ENCODE measurements at places on chromosomes 1 and 21.

GRCh38 chr1:39818482-39818881 is 29.8 kb upstream of the BMP8B start:
- DNase-seq: no peak

- no peak for DNase-seq
These were observed 8.8 kb upstream of the SAMD11 start for GRCh38 chr1:914891-915280.

- no peak for DNase-seq
These were observed 57.2 kb upstream of the COL6A2 start for GRCh38 chr21:46040707-46041106.

DNA sequence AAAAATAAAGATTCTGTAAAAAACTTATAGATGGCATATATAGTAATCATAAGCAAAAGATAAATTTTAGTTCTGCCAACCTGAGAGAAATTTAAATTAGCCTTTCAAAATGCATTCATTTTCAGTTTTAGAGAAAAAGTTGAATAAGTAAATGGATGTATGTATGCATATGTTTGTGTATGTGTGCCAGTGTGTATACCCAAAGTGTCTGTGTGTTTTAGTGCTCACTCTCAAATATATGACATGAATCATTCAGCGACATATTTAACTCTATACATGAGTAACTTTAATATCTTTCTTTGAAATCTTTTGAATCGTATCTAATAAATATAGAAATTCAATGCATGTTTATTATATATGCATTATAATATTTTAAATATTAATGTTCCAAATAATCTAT is 274.5 kb downstream of the SRGAP2C start:
- DNase-seq: no peak

DNA sequence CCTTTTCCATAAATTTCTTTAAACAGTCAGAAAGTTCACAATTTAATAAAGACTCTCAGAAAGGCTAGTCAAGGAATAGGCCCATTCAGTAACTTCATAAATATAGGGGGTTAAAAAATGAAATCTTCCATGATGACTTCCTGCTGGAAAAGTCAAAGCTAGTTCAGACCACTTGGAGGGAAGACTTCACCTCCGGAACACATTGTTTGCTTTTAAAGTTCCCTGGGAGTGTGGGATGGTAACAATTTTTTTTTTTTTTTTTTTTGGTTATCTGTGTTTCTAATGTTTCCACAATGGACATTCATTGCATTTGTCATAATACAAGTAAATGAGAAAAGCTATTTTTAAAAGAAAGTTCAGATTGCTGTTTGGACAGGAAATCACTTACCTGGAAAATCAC is 18.4 kb upstream of the LAMC2 start:
- DNase-seq: no peak

GRCh38 chr1:226966683-226967082 is 26.6 kb downstream of the COQ8A start:
- DNase-seq: no peak

- DNase-seq: no peak
These were observed 20.8 kb downstream of the FAM177B start for GRCh38 chr1:222757646-222758268.

DNA sequence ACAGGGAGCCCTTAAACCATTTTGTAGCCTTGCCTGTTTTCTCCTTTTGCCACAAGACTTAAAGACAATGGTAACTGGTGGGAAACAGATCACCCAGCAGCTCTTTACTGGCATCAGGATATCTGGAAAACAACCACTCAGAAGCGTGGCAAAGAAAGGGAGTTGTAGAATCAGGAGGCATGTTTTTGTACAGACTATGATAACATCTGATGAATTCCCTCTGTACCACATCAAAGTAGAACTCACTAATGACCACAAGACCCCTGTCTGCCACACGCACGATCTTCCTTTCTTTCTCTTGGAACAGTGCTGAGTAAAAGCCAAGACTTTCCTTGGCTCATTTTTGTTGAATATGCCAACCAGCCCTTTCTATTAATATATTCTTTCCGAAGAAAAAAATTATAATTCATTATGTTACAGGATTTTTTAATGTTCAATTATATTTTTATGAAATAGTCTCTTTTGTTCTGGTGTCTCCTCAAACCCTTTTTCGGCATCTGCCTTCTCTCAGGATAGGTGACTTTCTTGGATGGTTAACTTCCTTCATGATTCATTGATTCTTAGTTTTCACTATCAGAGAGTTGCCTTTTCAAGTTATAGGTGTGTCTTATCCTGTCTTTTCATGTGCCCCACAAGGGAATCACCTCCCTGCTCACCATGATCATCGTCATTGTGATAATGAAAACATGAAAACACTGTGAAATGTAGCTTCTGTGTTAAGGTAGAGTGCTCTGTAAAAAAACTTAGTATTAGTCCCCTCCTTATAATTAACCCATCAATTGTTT is 7.9 kb upstream of the PHGDH start:
- DNase-seq: no peak

DNA sequence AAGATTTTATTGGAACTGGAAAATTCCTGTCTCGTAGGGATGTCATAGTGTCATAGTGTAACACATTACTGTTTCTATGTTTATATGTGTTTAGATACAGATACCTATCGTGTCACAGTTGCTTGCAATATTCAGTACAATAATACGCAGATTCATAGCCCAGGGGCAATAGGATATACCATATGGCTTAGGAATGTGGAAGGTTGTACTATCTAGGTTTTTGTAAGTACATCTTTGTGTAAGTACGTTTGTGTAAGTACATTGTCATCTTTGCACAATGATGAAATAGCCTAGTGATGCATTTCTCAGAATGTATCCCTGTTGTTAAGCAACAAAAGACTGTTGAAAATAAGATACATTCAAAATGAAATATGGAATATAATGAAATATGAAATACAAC is 68.9 kb downstream of the CAMTA1 start:
- no peak for DNase-seq

GRCh38 chr1:150110116-150110515 is 39.6 kb upstream of the PLEKHO1 start:
- DNase-seq: no peak

DNA sequence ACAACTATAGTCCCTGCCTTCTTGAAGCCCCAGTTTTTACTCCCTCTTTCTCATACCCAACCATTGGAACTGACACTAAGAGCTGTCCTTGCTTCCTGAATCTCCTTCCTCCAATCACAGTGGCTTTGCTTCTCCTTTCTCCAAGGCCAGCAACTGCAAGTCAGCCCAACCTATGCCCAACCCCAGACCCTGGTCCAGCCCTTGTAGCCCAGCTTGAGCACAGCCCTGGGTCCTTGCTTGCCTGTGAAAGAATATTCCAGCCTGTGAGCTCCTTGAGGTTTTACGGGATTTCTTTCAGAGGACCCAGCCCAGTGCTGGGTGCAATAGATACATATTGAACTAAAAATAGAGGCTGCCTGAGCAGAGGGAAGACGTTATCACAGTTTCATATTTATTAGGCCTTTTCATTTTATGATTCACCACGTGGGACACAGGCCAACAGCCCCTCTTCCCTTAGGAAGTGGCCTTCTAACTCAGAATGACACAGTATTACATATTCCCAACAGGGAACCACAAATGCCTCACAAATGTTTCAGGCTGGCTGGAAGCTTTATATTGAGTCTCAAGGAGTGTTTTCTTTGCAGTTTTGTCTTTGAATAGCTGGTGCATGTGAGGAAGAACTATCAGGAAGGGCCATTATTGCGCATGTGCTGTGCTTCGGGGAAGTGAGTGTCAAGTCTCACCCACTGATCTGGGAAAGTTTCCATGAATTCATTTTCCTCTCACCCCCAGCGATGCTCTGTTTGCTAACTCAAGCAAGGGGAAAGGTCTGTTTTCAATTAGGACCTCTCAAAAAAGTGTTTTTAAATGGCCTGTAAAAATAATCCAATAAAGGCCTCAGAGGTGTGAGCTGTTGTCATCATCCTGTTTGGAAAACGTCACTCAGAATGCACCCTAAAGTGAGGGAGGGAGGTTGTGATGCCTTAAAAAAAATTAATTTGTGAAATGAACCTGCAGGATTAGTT is 92.3 kb upstream of the NFIA start:
- no peak for DNase-seq

GRCh38 chr1:171141688-171142415 is 43.2 kb upstream of the FMO2 start:
- no peak for DNase-seq

DNA sequence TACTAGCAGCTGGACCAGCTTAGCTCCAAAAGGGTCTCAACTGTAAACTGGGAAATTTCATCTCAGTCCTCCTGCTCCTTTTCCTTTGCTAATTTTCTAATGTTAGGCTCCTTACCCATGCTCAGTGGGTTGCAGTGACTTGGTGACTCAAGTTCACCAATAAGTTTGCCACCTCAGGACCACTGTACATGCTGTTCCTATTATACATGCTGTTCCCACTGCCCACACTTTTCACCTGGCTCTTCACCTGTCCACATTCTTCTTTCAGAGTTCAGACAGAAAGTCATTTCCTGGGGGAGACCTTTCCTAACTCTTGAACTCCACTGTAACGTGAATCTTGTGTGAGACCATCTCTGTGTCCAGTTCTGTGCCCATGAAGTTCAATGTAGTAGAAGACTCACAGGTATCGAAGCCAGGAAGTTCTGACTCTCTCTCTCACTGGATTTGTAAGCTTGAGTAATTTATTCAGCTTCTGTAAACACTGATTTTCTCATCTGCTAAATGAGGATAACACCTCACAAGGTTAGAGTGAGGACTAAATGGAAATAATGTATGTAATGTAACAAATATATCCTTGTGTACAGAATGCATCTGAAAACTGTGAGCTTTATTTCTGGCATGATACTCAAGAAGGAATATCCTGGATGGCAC is 17.9 kb downstream of the CD2 start:
- no peak for DNase-seq

- no peak for DNase-seq
These were observed 491.3 kb upstream of the VAMP3 start for GRCh38 chr1:7279769-7280168.

DNA sequence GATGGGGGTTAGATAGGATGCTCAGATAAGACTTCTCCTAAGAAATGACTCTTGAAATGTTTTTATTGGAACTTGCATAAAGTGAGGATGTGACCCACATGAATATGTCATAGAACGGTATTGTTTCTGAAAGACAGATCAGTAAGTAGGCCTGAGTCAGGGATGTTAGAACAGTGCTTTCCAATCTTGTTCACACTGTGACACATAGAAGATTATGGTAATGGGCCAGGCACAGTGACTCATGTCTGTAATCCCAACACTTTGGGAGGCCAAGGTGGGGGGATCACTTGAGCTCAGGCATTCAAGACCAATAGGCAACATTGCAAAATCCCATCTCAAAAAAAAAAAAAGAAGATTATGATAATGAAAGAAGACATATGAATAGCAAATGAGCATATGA is 32.9 kb downstream of the FMO4 start:
- no peak for DNase-seq

- DNase-seq: no peak
These were observed 10.0 kb upstream of the C1orf115 start for GRCh38 chr1:220680085-220680687.

Data from stimulated activated effector memory CD8-positive, alpha-beta T cell treated with anti-CD3 and anti-CD28 coated beads, Interleukin-12 subunit alpha, Interleukin-12 subunit beta, amount 100 ng/mL, for 72 hours (primary cell).